ENCODE measurements at places on chromosomes 2 and 18.

DNA sequence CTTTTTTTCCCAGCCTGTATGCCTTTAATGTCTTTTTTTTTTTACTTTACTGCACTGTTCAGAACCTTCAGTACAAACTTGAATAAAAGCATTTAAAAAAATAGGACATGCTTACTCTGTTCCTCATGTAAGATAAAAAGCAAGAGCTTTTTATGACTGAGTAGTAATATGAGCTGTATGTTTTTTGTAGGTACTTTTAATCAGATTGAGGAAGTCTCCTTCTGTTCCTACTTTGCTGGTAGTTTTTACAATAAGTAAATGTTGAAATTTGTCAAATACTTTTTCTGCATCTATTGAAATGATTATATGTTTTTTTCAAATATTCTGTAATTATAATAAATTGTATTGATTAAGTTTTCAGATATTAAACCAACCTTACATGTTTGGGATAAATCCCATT is 189.8 kb downstream of the FAM210A start:
- DNase-seq = no peak

- no peak for DNase-seq
Observed at GRCh38 chr18:22879293-22879692, 53.8 kb upstream of the RBBP8 start.

GRCh38 chr18:48983793-48984437 is 33.1 kb upstream of the SMAD7 start:
- no peak for DNase-seq

DNA sequence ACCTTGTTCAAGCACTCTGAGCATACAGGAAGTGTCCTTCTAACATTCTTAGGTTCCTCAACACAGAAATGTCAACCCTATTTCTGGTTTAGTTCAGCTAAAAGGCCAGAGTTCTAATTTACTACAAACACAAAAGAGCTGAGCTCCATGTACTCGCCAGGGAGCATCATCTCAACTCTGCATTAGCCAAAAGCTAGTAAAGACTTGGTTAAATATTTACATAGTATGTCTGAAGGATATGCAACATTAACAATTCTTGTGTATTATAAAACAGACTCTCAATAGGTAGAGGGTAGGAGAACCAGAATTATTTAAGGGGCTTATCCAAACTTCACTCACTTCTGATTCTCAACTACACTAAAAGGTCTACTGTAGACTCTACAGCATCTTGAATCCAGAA is 154.6 kb downstream of the THADA start:
- no peak for DNase-seq

DNA sequence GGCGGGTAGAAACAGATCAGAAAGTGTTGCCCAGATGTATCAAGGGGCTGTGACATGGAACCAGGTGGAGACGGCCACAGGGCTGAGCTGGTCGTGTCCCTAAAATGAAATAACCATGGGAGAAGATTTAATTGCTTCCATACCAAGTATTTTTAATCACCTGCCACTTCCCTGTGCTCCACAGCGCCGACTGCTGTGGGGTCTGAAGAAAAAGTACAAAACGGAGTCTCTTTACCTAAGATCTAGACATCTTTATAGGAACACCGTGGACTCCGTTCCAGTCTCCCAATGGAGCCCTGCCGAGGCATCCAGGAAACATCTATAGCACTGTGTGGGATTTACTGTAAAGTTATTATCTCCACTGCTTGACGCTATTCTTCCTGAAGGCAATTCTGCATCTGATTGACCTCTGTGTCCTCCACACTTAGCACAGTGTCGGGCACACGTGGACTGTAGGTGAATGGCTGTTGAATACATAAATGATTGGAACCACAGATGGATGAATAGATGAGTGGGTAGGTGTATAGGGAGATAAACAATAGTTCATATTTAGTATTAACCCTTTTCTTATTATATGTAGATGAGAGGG is 21.6 kb upstream of the GYPC start:
- no peak for DNase-seq

GRCh38 chr2:207792244-207792785 is 22.6 kb upstream of the FZD5 start:
- peak; percentile 47 for DNase-seq

DNA sequence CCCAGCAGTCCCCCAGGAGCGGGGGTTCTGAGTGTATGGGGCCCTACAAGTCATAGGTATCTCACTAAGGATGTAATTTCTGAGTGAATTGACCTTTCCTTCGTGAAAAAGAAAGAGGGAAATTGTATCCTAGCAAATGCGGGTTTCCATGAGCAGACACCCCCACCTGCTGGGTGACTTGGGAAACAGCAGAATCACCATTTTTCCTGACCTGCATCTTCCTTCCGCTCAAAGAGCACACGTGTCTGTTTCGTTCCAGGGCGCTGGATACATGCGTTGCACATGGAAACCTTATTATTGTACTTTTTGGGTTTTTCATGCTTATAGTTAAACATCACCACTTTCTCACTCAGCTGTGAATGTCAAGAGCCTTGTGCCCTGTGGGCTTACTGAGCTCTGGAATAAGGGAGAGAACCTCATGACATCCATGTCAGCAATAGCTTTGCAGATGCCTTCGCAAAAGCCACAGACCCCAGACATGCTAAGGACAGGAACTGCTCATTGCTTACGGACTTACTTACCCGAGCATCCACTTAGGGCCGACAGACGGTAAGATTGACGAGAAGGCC is 132.8 kb downstream of the TPO start:
- no peak for DNase-seq

- DNase-seq = no peak
Observed at GRCh38 chr18:34370704-34371395, 146.1 kb upstream of the NOL4 start.

GRCh38 chr2:180442860-180443644 is 436.0 kb upstream of the CWC22 start:
- no peak for DNase-seq

DNA sequence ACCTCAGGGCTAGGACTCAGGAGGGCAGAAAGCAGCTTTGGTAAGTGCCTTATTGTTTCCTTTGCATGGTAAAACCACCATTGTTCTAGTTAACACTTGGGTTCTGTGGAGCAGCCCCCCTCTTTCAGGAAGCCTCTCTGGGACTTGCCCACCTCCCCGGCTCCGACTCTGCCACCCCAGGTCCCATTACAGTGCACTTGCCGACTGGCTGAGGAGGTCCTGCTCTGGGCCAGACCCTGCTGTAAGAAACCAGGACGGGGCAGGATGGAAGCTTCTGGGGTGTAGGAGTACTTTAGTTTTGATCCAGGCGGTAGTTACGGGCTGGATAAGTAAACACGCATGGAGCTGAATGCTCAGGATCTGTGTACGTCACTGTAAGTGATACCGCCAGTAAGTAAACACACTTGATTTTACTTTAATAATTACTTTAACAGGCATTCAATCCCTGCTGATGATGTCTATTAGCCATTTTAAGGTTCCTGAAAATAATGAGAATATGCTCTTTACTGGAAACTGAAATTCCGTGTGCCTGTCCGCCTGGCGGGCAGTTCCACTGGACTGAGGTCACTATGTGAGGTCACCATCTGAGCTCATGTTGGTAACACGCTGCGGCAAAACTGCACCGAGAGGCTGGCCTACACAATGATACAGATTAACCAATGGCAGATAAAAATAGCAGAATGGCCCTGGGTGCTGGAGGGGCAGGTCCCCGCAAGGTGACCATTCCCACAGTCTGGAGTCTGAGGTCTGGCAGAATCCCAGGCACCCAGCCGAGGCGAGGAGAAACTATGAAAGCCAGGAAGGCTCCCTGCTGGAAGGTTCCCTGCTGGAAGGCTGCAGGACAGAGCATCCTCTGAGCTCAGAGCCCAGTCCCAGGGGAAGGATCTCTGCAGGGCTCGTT is 25.2 kb downstream of the HS1BP3 start:
- DNase-seq = no peak

DNA sequence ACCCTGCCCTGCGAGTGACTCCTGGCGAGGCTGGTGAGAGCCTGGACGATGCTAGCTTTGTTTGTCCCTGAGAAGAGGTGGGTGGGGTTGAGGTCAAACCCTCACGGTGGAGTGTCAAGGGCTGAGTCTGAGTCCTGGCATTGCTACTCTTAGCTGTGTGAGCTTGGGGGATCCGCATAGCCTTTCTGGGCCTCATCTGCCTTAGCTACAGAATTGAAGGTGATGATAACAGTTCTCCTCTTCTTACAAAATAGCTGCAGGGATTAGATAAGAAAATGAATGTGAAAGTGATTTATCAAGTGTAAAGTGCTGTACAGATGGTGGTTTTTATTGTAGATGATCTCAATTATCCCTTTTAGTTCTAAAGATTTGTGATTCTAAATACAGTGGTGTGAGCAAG is 144.6 kb downstream of the LPIN1 start:
- no peak for DNase-seq

DNA sequence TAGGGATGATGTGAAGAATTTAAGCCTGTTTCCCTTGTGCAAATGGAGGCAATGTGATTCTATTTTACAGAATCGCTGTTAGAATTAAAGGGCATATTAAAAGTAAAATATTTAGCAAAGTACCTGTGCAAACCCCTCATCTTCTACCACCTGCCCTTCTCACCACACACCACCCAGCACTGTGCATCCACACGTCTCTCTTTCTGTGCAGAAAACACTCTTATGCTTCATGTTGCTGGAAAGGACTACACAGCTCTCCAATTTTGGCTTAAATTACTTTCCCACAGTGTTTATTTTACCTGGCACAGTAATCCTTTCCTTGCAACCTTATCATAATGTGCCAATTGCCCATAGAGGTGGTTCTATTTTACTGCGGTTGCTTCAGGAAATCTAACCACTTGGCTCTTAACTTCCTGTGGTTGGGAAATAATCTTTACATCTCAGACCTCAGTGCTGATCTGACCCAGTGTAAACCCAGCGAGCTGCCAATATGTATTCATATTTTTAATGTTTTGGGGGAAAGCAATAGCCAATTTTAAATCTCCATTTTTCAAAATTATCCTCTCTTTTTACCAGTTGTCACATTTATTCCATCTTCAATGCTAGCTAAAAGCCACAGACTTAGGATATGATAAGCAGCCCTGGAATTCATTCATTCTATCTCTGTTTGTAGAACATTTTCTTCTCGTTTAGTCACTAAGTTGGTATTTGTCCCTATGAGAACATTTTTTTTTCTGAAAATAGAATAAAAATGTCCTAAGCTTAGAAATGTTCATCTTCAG is 250.9 kb downstream of the DSEL start:
- DNase-seq = no peak

GRCh38 chr2:40332191-40332826 is 119.6 kb downstream of the SLC8A1 start:
- DNase-seq = peak; percentile 78

DNA sequence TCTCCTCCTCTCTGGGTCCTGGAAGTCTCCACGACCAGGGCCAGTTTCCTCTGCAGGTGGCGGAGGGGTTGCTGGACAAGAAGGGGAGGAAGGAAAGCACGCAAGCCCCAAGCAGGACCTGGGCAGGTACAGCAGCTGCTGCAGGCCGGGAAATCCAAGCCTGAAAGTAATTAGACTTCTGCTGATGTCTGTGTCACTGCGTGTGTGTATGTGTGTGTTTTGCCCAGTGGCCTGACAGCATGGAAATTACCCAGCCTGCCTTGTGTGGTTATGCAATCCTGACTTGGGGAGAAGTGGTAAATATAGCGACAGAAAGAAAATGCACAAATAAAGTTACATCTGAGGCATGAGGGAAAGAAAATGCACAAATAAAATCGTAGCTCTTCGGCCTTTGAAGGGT is 121.8 kb upstream of the ZBTB14 start:
- no peak for DNase-seq

GRCh38 chr2:96788442-96789244 is 27.4 kb upstream of the CNNM3 start:
- no peak for DNase-seq

DNA sequence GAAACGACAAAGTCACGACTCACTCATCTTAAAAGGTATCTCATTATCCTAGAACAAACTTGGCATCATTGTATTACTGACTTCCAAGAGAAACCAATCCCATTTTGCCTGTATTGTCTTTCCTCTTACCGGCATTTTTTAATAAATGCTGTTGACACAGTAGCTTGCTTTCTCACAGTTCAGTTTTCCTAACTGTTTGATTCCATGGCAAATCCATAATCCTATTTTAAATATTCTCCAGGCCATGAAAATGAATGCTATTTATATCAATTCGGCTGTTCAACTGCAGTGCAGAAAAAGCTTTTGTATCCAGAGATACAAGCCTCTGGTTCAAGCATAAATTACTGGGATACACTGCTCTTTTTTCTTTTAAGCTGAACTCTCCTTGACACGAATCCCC is 1241.9 kb downstream of the DPP10 start:
- no peak for DNase-seq

DNA sequence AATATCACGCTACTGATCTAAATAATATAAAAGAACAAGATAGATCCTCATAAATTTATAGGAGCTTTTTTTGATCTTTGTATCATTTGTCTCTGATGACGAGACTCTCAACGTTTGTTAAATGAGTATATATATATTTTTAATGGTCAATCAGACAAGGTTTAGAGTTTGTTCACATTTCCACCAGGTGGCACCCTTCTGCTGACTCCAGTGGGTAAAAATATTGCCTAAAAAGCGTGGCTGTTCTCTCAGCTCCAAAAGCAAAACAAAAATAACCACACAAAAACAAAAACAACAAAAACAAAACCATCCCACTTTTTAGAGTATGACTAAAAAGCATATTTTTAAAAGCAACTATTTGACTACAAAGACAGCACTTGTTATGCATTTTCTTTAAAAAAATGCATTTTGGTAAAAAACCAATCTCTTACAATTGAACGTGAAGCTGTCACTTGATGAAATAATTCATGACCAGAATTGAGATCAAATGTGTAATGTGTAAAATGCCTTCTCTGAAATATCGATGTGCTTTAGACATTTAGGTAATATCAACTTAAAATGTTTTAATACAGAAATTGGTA is 723.2 kb downstream of the DPP10 start:
- DNase-seq = no peak

DNA sequence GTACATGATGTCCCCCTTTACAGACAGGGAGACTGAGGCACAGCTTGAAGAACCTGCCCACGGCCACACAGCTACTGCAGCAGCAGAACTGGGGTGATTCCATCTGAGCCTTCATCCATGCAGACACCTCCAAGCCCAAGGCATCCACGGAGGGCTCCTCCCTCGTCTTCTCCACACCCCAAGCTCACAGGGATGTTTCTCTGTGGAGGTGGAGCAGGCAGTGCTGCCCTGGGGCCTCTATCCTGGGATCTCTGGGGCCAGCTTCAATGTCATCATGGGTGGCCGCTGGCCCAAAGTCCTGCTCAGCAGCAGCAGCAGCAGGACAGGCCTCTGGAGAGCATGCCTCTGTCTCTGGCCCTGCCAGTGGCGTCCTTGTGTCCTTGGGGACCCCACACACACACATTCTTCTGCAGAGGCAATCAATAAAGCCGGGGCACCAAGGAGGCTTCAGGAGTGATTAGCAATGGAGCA is 31.2 kb downstream of the ADI1 start:
- no peak for DNase-seq

GRCh38 chr2:122929347-122929746 is 1095.7 kb upstream of the CNTNAP5 start:
- DNase-seq = no peak

GRCh38 chr18:32956591-32957315 is 183.9 kb upstream of the KLHL14 start:
- DNase-seq = no peak

DNA sequence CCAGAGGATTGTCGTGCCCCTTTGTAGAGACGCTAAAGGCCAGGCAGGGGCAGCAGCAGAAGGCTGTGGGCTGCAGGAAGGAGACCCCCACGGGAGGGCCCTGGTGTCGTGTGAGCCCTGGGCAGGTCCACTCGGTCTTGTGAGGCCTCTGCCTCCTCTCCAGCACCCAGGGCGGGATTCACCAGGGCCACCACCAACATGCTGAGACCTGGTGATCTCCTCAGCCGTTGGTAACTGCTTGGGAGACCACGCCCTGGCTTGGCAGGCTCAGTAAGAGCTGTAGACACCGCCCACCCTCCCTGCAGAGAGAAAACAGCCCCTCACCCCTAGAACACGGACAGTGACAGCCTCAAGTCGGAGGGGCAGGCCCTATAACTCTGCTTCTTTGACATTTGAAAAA is 21.1 kb downstream of the MBP start:
- no peak for DNase-seq

All from HFF-Myc (cell line).